Peyer's patch (tissue), 4 donors: ENCODE measurements at places on chromosomes 7 and 10.

DNA sequence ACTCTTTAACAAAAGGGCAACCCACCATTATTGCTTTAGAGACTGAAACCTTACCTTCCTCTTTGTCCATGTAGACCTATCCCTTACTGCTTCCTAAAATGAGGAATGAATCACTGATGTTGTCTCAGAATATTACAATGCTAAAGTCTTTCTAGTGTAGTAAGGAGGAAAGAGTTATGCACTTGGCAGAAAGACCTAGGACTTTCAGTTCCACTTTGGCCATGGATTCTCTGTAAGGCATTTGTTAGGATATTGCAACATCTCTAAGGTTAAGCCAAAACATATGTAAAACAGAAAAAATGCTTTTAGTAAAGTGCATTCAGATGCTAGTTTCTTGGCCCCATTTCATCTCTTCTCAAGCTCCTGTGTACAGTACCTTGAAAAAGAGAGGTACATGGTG is 230.9 kb downstream of the PARD3 start:
- DNase-seq = no peak

DNA sequence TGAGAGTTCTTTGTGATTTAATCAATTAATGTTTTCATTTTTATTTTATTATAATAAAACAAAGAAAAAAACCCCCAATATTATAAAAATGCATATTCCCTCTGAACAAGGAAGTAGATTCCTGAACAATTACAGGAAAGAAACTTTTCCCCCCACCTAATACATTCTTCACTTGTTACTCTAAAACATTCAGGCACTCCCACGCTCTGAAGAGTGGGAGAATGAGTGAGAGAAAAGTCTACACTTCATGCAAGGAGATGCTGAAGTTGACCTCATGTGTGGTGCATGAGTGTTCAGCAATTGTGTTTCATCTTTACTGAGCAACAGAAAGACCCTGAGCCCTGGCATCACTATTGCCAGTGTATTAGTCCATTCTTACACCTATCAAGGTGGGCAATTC is 244.2 kb upstream of the IGFBP3 start:
- no peak for DNase-seq

GRCh38 chr7:137695942-137696341 is 150.8 kb downstream of the DGKI start:
- DNase-seq = no peak

- DNase-seq = no peak
These were observed 147.9 kb downstream of the PARD3 start for GRCh38 chr10:34667177-34667576.

GRCh38 chr10:78260141-78260540 is 226.5 kb downstream of the RPS24 start:
- DNase-seq = no peak

DNA sequence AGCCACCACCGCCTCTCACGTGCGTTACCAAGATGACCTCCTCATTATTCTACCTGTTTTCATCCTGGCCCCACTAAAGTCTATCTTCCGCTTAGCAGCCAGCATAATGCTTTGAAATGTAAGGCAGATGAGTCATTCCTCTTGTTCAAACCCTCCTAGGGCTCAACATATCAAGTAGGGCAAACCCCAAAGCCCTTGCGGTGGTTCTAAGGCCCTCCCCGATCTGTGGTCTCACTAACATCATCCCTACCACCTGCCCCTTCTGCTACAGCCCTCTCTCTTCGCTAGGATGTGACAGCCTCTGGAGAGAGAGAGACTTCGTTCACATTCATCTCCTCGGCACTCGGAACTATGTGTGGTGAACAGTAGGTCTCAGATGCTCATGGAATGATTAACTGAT is 94.8 kb downstream of the SVIL start:
- no peak for DNase-seq

GRCh38 chr7:132291481-132291880 is 284.8 kb downstream of the PLXNA4 start:
- DNase-seq = no peak

- no peak for DNase-seq
These were observed 132.2 kb downstream of the BBS9 start for GRCh38 chr7:33261585-33261984.

- DNase-seq = no peak
These were observed 51.0 kb downstream of the ORC5 start for GRCh38 chr7:104156842-104157277.

GRCh38 chr10:12975906-12976305 is 25.6 kb downstream of the CCDC3 start:
- no peak for DNase-seq

- DNase-seq = no peak
These were observed 176.6 kb upstream of the SP4 start for GRCh38 chr7:21251151-21251800.

DNA sequence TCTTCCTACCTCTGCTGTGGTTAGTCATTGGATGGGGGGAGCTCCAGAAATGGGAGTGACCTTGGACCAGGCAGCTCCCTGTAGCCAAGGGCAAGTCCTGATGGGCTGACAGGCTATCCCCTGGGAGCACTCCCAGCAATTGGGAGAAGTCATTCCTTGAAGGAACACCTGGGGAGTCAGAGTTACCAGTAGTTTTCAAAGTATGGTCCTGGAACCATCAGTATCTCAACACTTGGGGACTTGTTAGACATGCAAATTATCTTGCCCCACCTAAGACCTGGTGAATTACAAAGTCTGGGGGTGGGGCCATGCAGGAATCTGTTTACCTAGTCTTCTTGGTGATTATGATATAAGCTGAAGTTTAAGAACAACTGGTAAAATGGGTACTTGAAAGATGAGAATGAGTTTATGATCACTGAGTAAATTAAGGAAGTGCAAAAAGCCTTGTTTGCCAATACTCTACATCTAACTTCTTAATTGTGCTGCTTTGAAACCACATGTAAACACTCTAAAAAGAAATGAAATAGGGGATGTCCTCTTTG is 287.3 kb upstream of the LRRN3 start:
- no peak for DNase-seq

DNA sequence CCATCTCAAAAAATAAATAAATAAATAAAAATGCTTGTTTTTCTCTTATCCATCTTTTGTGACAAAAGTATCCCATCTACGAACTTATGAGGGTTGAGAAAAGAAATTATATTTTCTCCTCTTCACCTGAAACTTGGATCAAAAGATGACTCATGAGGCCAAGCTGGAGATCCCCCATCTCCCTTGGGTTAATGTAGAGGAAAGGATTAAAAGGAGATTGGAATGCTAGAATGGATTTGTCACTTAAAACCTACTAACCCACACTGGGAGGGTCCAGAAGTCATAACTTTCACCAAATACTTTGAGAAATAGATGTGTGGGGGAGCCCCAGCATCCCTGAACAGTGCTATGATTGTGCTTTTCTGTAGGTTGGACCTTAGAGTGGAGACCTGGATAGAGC is 46.3 kb upstream of the PIK3CG start:
- no peak for DNase-seq

GRCh38 chr7:83325083-83325482 is 162.4 kb upstream of the PCLO start:
- no peak for DNase-seq

DNA sequence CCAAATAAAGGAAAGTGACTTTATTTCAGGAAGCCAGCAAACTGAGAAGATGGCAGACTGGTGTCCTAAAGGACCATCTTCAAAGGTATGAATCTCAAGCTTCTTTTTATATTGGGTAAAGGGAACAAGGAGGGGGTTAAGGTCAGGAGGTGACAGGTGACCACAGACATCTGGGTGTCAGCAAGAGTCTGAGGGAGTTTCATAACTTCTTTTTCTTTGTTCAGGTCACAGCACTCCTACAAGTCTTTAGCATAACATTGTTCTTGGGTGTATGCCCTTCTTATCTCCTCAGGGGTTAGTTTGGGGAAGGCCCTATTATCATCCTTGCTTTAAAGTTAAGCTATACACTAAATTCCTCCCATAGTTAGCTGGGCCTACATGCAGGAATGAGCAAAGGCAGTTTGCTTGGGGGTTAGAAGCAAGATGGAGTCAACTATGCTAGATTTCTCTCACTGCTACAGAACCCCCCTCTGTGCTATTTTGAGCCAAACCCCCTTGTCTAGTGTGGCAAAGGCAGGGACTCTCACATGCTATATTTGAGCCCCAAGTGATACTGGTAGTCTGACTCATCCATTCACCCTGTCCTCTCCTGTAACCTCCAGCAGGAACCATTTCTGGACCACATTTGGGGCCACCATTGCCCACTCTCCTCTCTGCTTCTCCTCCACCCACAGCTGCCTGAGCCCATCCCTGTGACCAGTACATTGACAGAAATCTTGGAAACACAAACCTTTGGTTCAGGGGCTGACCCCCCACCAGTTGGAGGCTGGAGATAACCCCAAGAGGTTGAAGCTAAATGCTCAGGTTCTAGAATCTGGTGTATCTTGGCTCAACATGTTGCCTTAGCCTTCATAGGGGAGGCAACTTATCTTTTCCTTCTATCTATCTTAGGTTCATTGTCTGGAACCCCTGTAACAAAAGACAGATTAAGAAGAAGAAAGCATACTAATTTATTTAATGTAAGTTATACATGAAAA is 55.5 kb upstream of the LRGUK start:
- DNase-seq = no peak

- no peak for DNase-seq
These were observed 61.8 kb downstream of the LRRC17 start for GRCh38 chr7:102974366-102975236.

DNA sequence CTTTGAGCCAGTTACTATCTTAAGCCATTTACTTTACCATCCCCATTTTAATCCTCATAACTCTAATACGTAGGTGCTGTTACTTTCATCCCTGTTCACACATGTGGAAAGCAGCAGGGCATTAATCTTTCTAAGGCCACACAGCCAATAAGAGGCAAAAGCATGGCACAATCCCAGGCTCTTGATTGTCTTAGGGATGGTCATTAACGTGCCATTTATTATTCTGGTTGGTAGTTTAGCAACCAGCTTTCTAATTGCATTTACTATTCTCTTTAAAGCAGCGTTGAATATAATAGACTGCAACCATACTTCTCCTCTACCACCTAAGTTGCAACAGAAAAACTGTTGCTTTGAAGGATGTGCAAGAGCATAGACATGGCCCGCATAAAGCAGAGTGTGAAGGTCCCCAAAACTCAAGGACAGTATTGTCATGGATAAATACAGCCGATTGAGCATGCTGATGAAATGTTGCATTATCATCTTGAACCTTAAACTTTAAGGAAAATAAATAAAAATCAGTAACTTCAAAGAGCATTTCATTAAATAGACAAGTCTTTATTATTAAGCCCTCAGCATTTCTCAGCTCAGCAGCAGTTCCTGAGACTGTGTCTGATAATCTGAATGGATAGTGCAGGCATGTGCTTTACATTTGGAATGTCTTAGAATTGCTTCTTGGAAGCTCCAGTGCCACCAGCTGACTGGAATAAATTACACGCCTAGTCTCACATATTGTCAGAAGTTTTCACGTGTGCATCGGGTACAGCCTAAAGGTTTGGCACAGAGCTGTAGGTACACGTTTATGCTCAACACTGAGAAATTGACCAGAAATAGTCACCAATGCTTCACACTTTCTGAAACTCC is 467.1 kb downstream of the SDK1 start:
- no peak for DNase-seq

GRCh38 chr10:16652154-16652553 is 130.5 kb upstream of the C1QL3 start:
- no peak for DNase-seq

DNA sequence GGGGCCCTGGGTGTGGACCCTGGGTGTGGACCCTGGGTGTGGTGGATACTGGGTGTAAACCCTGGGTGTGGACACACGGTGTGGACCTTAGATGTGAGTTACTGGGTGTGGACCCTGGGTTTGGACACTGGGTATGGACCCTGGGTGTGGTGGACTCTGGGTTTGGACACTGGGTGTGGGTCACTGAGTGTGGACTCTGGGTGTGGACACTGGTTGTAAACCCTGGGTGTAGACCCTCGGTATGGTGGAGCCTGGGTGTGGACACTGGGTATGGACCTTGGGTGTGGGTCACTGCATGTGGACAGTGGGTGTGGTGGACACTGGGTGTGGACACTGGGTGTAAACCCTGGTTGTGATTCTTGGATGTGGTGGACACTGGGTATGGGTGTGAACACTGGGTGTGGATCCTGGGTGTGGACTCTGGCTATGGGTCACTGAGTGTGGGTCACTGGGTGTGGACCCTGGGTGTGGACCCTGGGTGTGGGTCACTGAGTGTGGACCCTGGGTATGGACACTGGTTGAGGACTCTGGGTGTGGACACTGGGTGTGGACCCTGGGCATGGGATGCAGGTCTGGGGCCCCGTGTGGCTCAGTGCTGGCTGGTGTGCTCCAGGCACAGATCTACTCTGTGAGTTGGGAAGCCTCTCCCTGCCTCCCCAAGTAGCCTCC is 356.2 kb downstream of the GLRX3 start:
- peak; percentile 24 for DNase-seq

DNA sequence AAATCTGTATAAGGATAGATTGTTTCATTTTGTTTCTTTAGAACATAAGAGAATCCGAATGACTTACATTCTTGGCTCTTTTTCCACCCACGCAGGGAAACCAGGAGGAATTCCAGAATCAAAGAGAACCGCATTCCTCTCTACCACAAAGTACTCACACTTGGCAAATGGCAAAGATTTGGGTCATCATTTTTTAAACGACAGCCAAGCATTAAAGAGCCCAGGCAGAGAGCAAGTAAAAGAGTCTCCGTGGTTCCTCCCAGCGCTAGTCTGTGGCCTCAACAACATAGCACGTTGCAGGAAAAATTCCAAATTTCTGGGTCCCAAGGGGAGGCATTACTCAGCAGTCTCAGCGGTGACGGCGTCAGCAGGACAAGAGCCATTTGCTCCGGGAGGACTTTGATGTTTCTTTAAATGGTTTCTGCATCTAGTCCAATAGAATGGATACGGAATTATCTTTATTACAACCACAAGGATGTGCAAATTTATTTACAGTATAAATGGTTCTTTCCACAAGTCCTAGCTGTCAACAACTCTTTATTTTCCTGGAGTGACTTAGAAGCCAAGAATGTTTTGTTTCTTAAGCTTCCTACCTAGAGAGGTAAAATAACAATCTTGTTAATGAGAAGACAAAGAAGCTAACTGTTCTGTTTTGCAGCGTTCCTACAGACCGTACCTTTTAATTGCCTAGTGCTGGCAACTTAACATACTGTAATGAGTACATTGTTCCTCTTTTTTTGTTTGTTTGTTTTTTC is 232.5 kb downstream of the SKIDA1 start:
- no peak for DNase-seq

DNA sequence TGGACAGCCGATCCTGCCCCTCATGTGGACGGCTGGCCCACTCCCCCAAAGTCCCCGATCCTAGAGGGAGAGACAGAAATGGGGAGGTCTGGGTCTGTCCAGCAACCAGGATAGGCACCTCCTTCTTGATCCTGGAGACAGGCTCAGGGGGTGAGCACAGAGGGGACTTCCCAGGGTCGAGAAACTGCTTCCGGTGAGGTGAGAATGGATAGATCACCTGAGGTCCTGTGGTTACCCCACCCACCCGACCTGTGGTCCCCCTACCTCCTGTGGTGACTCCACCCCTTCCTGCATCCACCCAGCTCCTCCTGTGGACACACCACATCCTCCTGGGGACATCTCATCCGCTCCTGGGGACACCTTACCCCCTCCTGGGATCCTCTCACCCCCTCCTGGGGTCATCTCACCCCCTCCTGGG is 27.4 kb upstream of the RASGEF1A start:
- DNase-seq = peak; percentile 61

GRCh38 chr7:130897515-130898419 is 163.8 kb upstream of the KLF14 start:
- no peak for DNase-seq

- no peak for DNase-seq
These were observed 167.7 kb upstream of the KCTD7 start for GRCh38 chr7:66460921-66461361.
